ENCODE measurements at places on chromosomes 2 and 18.
A peak's percentile ranks its signal among the peaks of the same experiment; 100 is the strongest.

DNA sequence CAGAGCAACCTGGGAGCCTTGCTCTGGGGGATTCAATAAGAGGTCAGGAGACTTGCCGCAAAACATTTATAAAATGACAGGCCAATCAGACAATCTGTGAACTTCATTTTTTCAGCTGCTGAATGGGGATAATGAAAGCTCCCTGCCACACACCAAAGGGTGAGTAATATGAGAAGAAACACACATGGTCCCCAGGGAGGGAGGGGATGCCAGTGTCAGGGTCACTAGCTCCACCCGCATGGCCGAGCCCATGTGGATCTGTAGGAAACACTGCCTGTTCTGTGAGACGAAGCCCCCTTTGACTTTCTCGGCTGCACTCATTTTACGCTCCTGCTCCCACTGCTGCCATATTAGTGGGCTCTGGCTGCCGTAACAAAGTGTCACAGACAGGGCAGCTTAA lies 521.0 kb upstream of the RAB6C start:
- DNase-seq: no peak

DNA sequence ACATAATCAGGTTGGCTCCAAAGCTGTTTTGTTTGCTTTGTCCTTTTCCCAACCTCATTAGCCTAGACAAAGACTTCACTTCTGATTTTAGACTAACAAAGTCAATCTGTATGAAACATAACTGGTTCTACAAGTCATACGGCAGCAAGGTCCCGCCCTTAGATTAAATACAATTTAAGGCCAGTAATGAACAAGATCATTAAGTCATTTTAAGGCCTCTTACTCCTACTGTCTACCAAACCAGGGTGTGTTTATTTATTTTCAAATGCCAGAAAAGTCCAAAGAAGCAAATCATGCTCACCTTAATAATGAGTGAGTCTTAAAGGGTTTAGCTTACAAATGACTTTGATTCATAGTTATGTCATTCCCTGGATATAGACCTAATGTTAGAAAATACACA lies 148.4 kb upstream of the ACVR2A start:
- no peak for DNase-seq

DNA sequence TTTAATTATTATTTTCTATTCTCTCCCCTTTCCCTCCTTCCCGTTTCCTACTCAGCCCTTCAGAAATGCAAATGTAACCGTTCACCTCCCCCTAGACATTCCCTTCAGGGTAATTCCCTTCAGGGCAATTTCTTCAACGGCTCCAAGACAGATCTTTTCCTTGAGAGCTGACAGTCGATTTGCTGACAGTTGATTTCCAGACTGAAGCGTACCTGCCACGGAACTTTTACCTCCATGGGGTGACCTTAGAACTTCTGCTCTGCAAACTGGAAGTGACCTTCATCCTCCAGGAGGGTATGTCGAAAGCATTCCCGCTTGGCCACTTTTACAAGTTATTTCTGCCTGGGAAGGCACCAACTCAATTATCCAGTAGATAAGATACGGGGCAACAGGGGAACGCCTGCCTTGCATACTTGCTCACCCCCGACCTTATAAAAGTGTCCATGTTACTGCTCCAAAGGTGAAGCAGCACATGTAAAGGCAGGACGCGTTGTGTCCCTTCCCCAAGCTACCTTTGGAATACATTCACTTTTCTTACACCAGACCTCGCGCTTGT lies 18.5 kb downstream of the B3GNT7 start:
- no peak for DNase-seq

DNA sequence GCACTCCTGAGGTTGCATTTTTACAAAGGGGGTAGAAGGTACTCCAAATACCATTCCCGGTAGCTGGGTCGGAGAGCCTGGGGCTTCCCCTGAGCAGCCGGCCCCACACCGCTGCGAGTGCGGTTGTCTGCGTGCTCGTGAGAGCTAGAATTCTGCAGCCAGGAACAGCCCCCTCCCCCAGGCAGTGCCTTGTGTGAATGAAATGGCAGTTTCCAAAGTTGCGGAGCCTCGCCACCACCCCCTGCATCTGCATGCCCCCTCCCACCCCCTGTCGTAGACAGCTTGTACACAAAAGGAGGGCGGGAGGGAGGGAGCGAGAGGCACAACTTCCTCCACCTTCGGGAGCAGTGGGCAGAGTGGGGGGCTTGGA lies 1.1 kb downstream of the MYCN start:
- DNase-seq: no peak

DNA sequence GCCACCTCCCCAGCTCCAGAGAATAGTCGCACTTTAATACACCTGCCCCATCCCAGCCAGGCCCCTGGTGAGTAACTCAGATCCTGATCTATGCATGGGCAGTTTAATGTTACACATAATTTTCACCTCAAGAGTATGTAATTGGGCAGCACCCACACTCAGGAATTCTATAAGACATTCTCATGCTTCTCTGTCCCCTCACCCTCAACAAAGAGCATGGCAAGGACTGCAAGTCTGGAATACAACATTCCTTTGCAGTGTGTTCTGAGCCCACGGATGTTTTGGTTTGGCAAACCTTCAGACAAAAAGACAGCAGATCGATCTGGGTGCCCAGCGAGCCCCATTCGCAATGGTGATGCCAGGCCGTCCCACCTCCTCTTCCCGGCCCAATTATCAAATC lies 4.9 kb upstream of the SLC14A1 start:
- no peak for DNase-seq

- DNase-seq: no peak
Observed at GRCh38 chr18:44437603-44438002, 243.1 kb upstream of the SETBP1 start.

DNA sequence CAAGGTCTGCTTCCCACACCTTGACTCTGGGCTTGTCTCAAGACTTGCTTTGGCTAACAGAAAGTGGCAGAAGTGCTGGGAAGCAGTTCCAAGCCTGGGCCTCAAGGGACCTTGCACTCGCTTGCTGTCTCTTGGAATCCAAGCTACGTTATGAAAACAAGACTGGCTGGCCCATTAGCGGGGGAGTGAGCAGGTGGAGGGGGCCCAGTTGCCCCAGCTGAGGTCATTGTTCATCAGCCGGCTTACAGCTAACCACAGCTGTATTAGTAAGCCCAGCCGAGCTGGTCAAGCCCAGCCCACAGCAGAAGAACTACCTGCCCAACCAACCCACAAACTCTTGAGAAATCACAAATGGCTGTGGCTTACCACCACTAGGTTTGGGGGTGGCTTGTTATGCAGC lies 63.1 kb downstream of the MARCO start:
- no peak for DNase-seq

- DNase-seq: no peak
Observed at GRCh38 chr18:63539904-63540510, 2.2 kb upstream of the SERPINB12 start.

GRCh38 chr2:16621316-16621715 lies 44.3 kb downstream of the CYRIA start:
- DNase-seq: no peak

GRCh38 chr2:21123473-21124393 lies at the start of gene TDRD15:
TSS of gene TDRD15 (plus strand) at chr2:21123968. CDS start at chr2:21137468, 13,500 bp downstream.
- no peak for DNase-seq

GRCh38 chr2:171201767-171202166 lies 41.1 kb upstream of the TLK1 start:
- DNase-seq: no peak

- DNase-seq: no peak
Observed at GRCh38 chr2:8570637-8571036, 111.2 kb upstream of the ID2 start.

DNA sequence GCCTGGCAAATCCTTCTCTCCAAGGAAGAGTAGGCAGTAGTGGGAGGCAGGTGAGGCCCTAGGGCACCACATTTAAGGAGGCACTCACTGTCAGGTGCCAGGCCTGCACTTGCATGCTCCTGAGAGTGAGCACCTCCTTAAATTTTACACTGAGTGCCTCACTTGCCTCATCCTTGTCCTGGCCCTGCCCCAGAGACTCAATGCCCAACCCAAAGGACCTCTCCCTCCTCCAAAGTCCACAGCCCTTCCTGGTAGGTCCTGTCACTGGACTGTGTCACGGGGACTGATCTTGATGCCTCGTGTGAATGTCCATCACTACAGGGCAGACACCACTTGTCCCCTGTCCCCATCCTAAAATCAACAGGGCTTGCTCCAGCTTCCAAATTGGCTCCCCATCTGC lies 235.6 kb downstream of the ZBTB7C start:
- DNase-seq: no peak

GRCh38 chr18:62245699-62246098 lies 58.6 kb downstream of the RELCH start:
- DNase-seq: no peak

DNA sequence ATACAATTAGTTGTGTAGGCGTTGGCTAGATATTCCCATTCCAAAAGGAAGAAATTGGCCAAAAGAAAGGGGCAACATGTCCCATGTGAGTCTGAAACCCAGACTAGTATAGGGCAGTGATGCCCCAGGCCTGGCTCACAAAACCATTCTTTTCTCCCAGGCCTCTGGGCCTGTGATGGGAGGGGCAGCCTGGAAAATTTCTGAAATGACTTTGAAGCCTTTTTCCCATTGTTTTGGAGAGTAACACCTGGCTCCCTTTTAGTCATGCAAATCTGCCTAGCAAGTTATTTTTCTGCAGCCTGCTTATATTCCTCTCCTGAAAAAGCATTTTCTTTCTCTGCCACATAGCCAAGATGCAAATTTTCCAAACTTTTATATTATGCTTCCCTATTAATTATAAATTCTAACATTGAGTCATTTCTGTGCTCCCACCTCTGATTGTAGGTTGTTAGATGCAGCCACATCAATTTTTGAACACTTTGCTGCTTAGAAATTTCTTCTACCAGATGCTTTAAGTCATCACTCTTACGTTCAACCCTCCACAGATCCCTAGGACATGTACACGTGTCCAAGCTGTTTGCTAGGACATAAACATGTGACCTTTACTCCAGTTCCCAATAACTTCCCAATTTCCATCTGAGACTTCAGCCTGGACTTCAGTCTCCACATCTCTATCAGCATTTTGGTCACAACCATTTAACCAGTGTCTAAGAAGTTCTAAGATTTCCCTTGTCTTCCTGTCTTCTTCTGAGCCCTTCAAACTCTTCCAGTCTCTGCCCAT lies 76.1 kb upstream of the MC4R start:
- DNase-seq: no peak

GRCh38 chr18:25594351-25594750 lies 242.4 kb upstream of the ZNF521 start:
- DNase-seq: no peak

GRCh38 chr2:115842306-115842705 lies 1399.9 kb downstream of the DPP10 start:
- no peak for DNase-seq

- DNase-seq: no peak
Observed at GRCh38 chr2:8550481-8550880, 131.4 kb upstream of the ID2 start.

DNA sequence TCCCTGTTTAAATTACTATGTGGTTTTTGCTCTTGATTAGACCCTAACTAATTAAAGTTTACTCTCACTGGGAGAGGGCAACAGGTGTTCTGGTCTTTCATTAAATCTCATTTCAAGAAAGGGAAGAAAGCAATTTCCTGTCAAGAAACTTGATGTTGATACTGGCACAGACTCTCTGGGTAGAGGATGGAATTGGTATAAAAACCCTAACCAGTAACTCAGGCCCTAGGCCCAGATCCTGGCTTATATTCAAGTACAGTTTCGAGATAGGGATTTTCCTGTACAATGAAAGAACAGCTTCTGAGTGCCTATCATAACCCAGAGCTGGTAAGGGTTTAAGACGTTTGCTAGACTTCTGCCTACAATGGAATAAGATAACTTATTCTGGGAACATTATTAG lies 61.6 kb upstream of the ACYP2 start:
- peak; percentile 1 for DNase-seq

- DNase-seq: no peak
Observed at GRCh38 chr18:29007986-29008654, 831.2 kb upstream of the CDH2 start.

DNA sequence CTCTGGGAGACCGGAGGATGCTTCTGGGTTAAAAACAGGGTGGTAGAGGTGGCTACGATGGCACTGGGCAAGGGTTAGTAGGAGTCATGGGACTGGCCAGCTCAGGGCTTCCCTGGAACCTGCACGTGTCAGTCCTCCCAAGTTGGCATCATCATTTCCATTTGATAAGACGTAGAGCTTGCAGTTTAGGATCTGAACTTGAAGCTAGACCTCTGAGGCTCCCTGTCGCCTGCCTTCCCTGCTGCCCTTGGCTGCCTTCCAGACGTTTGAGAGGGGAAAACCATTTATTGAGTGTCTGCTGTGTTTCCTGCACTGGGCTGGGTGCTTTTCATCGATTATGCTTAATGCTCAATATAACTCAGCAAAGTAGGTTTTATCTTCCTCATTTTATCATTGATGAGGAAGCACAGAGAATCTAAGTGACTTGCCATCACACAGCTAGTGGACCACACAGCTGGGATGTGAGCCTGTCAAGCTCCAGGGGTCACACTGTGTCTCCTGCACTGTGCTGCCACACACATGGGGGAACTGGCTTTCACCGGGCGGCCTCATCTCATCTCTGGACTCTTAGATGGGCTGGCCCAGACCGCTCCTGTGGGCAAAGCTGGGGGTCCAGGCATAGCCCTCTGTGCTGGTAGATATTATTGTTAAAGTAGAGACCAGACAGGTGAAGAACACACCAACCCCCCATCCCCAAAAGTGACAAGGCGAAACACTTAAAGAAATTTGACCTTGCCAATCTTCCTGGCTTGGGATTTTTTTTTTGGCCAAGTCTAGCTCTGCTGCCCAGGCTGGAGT lies 7.8 kb downstream of the NT5DC4 start:
- DNase-seq: no peak

DNA sequence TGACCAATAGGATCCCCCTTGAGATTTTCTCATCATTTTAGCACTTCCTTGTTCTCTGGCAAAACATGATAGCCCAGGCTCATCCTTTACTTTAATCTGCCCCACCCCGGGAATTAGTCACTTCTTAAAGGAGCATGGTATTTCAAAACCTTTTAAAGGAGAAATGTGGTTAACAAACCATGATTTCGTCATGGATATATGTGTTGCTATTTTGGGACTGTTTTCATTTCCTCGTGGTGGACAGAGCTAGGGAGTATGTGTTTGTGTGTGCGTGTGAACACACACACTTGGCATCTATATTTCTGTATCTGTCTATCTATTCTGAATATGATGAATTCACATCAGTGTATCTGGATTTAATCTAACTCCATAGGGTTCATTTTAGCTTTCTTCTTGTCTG lies 128.1 kb downstream of the BIRC6 start:
- peak; percentile 6 for DNase-seq

DNA sequence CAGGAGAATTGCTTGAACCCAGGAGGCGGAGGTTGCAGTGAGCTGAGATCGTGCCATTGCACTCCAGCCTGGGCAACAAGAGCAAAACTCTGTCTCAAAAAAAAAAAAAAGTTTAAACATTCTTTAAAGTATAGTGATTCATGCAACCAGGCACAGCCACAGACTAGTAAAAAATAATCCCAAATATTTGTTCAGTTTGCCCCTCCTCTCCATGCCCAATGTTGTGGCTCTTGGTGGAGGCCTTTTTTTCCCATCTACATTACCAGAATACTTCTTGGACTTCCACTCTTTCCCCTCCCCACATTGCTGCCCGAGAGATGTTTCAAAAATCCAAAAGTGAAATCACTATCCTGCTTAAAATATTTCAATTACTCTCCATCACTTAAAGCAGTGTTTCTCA lies 5.1 kb upstream of the MALT1 start:
- no peak for DNase-seq

- no peak for DNase-seq
Observed at GRCh38 chr2:54613386-54613785, 110.1 kb upstream of the EML6 start.

GRCh38 chr2:231688719-231689118 lies 19.6 kb upstream of the PTMA start:
- no peak for DNase-seq
